ENCODE measurements at places on chromosomes 7 and 10.

DNA sequence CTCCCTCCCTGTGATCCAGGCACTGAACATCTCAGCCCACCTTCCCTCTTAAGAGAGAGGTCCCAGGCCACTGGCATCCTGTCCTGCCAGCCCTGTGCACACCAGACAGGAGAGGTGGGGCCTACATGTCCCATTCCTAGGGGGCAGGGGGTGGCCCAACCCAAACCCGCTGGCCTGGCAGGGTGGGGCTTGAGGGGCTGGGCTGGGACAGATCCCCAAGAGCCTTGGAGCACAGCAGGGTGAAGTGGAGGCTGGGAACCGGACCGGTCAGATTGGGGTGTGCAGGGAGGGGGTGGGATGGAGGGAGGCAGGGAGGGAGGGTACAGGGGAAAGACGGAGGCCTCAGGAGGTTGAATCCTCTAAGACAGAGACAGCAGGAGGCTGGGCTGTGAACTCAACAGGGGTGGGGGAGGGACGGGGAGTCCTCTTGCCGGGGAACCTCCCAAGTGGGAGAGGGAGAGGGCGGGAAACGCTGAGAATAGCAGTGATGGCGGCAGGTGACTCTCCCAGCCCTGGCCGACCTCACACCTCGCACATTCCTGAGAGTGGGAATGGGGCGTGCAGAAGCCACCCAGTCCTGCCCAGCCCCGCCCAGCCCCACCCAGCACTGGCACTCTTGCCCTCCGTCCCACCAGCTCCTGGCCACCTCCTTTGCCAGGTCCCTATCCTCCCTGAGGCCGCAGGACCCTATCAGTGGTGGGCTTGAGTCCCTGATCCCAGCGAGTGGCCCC, 6.7 kb downstream of the TSC22D4 start:
- DNase-seq: no peak

DNA sequence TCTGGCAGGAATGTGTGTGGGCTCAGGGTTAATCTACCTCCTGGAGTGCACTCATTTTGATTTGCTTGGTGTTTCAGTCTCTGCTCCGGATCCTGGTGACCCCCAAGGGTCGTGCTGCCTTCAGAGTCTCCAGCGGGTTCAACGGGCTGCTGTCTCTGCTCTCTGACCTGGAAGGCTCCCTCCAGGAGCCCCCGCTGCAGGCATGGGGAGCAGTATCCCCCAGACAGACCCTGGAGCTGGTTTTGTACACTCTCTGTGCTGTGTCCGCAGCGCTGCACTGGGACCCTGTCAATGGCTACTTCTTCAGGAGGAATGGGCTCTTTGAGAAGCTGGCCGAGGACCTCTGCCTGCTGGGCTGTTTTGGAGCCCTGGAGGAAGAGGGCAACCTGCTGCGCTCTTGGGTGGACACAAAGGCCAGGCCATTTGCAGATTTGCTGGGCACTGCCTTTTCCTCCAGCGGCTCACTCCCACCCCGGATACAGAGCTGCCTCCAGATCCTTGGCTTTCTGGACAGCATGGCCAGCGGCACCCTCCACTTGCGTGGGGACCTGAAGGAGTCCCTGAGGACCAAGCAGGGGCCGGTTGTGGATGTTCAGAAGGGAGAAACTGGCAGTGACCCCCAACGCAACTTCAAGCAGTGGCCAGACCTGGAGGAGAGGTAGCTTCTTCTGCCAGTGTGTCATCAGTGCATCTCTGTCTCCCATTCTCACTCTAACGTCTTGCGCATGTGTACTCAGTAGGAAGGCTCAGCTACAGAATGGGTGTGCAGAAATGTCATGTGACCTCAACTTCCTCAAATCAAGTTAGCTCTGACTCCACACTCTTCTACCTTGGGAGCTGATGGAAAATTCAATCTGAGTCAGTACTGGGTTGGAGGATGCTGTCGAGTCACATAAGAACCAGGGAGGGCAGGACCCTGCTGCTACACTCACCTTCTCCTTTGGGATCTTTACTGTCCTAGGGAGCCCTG, 58.5 kb downstream of the WDFY4 start:
- no peak for DNase-seq

DNA sequence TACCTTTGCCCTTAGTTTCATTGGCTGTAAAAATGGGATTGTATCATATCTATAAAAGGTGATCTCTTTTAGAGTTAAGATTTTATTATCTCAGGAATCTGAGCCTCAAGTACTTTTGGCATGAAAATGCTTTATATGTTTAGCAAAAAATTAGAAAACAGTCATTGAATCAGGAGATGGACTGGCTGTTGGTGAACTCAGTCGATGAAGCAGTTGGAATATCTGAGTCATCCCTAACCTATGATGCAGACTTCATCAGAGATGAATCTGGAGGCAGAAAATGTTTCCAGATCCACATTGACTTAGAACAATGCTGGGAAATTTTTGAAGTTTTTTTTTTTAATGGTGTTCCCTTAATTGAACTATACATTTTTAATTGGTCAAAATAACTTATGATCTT, 228.5 kb downstream of the SLC25A13 start:
- DNase-seq: no peak

GRCh38 chr7:128035712-128036111, 4.5 kb upstream of the LRRC4 start:
- DNase-seq: no peak

- no peak for DNase-seq
These were observed 81.0 kb upstream of the INSIG1 start for GRCh38 chr7:155216475-155217272.

DNA sequence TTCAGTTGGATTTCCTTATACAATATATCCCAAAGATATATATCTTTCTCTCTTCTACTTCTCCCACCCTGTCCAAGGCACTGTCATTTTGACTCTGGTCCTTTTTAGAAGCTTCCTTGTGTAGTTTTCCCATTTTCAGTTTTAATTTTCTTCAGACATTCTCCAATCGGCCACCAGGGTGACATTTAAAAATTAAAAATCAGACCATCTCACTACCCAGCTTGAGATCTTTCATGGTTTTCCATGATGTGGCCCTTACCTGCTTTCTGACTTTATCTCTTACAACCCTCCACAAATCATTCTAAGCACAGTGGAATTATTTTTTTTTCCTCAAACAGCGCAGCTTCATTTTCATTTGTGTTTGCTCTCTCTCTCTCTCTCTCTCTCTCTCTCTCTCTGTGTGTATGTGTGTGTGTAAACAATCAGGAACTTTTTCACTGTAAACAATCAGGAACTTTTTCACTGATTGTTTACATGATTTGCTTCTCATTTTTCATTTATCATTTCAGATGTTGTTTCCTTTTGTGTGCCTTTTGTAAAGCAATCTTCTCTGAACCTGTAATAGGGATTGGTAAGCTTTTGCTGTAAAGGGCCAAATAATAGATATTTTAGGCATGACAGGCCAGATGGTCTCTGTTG, 348.9 kb downstream of the ATRNL1 start:
- DNase-seq: no peak

DNA sequence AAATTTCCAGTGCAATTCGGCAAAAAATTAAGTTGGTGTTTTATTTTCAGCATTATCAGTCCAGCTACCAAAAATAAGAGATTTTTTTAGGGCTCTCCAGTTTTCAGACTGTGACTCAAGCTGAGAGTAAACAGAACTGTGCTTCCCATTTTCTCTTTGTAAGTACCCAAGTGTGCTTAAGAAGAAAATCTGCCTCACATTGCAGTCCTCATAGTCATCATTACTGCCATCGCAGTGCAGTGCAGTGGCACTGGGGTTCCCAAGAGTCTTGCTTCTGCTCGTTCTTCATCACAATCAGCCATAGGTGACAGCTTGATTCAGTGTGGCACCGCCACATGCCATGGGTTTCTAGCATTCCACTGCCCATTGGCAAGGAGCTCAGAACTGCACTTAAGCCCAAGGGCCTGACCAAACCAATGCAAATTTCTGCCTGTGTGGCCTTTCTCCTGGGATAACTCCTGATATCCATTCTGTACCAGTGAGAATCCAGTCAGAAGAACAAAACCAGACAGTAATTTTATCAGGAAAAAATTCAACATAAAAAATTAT, 25.6 kb upstream of the ERCC6 start:
- no peak for DNase-seq

DNA sequence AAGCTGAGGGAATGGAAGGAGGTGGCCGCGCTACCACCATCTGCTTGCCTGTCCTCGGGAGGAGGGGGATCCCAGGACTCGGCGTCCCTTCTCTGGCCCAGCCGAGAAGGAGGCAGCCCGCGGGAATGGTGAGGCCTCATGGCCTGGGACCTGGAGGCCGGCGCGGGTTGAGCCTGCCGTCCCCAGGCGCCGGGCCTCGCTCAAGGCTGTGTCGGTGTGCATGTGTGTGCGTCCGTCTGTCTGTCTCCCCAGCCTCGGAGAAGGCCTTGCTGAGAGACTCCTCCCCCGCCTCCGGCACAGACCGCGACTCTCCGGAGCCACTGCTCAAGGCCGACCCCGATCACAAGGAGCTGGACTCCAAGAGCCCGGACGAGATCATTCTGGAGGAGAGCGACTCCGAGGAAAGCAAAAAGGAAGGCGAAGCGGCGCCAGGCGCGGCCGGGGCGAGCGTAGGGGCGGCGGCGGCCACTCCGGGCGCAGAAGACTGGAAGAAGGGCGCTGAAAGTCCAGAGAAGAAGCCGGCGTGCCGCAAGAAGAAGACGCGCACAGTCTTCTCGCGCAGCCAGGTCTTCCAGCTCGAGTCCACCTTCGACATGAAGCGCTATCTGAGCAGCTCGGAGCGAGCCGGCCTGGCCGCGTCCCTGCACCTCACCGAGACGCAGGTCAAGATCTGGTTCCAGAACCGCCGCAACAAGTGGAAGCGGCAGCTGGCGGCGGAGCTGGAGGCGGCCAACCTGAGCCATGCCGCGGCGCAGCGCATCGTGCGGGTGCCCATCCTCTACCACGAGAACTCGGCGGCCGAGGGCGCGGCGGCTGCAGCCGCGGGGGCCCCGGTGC, 1.3 kb downstream of the HMX3 start:
- DNase-seq: no peak

- DNase-seq: no peak
These were observed 106.7 kb upstream of the INSYN2A start for GRCh38 chr10:127303105-127303504.

DNA sequence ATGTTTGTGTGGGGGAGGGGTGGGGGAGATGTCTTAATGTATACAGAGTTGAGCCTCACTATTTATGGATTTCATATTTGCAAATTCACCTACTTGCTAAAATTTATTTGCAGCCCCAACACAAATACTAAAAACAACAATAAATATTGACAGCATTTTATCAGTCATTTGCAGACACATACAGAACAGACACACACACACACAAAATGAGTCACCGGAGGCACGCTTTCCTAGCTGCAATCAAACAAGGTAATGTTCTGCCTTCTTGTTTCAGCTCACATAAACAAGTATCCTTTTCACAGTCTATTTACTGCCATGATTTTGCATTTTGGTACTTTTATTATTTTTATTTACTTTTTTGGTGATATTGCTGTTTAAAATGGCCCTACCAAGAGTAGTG, 88.5 kb downstream of the IPMK start:
- no peak for DNase-seq

GRCh38 chr10:75859141-75859540, 427.7 kb downstream of the LRMDA start:
- no peak for DNase-seq

- DNase-seq: no peak
These were observed 4.1 kb upstream of the PILRB start for GRCh38 chr7:100353685-100354330.

DNA sequence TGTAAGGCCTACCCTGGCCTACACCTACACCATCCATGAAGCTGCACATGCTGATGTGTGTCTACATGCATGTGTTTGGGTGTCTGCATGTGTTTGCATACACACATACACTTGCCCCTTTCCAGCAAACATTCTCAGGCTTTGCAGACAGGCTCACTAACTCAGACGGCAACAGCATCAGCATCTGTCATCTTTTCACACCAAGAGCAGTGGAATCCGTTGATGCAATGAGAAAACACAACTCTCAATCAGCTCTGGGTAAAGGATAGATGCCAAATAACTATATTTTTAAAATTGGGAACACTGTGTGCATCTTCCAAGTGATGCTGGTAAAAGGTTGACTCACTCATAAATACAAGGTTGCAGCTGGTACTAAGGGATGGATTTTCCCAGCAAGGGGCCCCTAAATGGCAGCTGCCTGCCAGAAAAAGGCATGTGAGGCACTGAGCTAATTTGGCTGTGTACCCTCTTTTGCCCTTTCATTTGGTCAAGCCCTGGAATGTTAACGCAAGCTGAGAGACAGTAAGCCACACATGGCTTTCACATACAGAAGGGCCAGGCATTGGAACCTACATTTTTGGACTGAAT, 296.3 kb upstream of the NPSR1 start:
- no peak for DNase-seq

GRCh38 chr10:35399414-35400009, 63.2 kb downstream of the CCNY start:
- DNase-seq: no peak

All from stimulated activated CD4-positive, alpha-beta T cell treated with anti-CD3 and anti-CD28 coated beads, Interleukin-1b, Interleukin-23, amount 100 ng/mL, for 1 hour (primary cell).